ENCODE measurements at places on chromosomes 7 and 10.

DNA sequence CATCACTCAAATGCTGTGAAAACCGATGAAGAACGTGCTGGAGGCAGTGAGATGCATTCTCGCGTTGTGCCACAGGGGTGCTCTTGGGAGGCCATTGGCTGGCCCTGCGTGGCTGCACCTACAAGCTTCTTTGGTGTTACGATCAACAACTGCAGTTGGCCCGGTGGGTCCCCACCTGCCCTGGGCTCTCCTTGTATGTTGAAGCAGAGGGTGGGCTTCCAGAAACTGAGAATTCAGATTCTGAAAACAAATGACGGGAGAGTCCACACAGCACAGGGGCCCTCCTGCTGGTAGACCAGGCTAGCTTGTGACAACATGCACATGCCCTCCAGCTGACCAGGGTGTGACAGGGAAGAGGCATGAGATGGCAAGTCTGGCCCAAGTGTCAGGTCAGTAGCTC, 23.7 kb upstream of the DDC start:
- peak; percentile 49 for DNase-seq

DNA sequence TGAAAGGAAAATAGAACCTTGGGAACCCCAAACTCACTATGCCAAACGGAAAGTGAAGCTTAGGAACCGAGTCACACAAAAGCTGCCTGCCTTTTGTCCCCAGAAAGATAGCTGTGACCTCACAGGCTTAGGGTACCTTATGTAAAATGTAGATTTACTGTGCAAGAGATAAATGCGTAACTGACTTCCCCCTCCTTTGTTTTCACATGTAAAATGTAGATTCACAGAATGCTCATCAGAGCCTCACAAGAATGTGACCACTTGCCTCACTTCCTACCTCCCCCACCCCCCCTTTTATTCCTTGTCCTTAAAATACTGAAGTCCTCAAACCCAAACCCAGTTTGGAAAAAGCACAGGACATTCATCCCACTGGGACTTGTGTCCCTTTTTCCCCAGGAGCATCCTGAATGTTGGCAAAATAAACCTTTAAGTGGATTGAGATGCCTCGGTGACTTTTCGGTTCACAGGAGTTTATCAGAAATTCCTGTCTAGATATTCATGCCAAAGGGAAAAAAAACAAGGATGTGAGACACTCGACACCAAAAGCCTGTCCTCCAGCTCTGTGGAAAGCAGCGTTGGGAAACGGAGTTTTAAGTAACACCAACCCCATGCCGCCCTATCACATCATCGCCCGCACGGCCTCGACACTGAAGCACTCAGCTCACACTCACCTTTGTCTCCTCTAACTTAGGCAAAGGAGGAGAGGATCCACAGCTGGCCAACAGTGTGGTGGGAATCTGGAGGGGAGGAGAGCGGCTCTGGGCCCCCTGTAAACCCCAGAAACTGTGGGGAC, 45.9 kb downstream of the SVIL start:
- peak; percentile 2 for DNase-seq

- no peak for DNase-seq
Measured at GRCh38 chr7:1274876-1275375, 42.3 kb downstream of the UNCX start.

DNA sequence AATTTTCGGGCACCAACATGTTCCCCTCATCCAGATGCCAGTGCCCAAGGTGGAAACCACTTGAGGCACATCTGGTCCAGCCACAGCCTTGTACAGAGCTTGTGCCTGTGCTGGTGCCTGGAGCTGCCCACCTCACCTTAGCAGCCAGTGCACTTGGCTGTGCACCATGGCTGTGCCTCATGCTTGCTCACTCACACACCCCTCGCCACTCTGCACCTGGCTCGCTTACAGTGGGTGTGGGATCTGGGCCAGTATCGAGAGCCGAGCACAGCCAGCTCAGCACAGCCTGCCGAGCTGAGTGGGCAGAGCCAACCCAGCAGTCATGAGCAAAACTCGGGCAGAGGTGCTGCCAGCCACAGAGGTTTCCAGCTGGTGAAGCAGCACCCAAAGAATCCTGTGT, 139.9 kb upstream of the NUPR2 start:
- DNase-seq, result no peak

DNA sequence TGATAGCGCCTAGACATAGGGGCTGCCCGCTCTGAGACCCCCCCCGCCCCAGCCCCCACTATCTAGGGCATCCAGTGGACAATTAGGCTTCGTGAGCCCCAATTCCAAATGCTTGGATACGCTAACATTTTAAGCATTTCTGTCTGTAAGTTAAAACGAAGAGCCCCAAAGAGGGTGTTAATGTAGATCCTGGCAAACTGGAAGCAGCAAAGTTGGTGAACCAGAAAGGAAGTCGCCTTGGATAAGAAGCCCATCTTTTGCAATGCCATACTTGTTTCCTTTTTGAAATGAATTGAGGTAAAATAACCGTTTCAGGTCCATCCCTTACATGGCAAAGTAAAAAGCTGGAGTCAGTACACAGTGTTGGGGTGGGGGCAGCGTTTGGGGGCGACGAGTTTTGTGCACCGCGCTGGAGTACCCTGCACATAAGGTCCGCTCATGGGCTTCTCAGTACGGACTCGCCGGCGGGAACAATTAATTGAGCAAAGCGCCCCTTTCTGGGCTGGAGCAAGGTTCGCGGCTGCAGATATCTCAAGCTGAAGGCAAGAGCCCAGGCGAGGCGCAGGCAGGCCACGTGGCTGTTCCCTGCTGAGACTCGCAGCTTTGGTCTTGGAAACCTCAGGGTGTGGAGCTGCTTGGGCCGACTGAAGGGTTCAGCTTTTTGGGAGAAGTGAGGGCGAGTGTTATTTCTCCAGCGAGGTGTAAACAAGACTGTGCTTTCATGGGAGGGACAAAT, 1.4 kb upstream of the TWIST1 start:
- DNase-seq, result peak; percentile 25

DNA sequence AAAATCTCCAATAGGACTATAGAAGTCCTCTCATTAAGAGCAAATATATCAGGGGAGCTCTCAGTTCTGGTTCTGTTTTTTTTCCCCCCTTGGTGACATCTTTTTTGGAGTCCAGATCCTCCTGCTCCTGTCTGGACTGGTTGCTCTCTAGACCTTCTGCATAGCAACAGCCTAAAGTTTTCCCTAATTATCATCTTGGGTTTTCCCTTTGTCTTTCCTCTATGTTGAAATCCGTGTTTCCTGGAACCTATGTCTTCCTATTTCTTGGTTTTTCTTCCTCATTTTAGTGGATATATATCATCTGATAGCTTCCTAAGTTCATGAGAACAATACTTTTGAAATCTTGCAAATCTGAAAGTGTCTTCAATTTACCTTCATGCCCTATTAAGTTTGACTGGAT, 29.7 kb upstream of the MTERF1 start:
- DNase-seq, result no peak
